ENCODE measurements at places on chromosomes 4 and X. TPM values are rescaled to one million over a fixed set of nuclear protein-coding genes. Genes with fewer than 3 reads are reported as not detected.

Gene MAGEA8
- not detected for total RNA-seq

DNA sequence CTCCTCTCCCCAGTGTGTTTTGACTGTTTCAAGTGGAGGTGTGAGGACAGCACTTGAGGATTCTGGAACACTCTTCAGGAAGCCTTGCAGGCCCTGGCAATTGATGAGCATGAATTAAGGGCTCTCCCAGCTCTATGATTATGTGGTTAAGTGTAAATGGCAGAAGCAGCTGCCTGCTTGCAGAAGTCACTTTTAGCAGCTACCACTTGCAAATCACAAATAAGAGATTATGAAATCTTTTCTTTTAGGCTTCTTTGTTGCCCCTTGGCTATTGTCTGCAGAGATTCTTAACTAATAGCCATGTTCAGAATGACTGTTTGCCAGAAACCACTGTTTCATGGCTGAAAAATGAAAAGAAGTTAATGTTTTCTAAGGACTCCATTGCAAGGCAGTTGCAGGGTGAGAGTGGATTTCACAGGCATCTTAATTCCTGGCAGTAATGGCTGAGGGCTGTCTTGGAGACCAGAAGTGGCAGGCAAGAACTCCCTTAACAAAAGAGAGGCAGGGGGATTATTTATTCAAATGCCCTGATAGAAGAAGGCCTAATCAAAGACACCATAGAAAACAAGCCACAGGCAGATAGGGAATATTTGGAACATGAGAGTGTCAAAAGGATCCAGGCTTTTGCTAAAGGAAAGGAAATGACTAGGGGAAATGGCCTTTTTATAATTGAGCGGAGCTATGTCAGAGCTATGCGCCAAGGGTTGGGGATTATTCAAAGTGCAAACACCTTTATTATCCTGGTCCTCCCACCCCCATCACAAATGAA, 8.3 kb upstream of the HOPX start:
- DNase-seq, result no peak

- DNase-seq, result no peak
Measured at GRCh38 chrX:123358457-123358856, 174.4 kb downstream of the GRIA3 start.

- DNase-seq, result no peak
Measured at GRCh38 chr4:7323872-7324650, 110.7 kb downstream of the PSAPL1 start.
